Stimulated activated CD4-positive, alpha-beta T cell treated with anti-CD3 and anti-CD28 coated beads, Interleukin-4, amount 100 ng/mL, for 48 hours (primary cell): ENCODE measurements at places on chromosomes 16 and 17.

DNA sequence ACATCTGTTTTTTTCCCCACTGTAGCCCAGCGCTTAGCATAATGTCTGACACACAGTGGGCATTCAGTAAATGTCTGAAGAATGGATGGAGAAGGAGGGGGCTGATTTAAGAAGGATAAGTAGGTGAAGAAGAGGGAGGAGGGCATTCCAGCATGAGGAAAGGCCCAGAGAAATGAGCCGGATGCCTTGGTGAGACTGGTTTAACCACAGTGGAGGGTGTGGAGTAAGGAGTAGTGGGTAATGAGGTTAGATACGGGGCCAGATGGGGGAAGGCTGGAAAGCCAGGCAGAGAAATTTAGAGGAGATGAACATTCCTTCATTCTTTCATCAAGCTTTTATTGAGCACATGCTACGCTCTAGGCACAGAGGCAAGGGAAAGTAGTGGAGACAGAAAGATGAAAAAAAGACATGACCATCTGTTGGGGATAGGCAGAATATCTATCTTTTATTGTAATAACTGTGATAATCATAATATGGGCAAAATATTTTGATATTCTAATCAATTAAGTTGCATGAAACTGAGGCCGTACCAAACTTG is 43.7 kb upstream of the NFAT5 start:
- no peak for DNase-seq

- no peak for DNase-seq
These were observed 25.3 kb downstream of the CDH13 start for GRCh38 chr16:82651921-82652601.

- no peak for DNase-seq
These were observed 76.0 kb downstream of the ZNF18 start for GRCh38 chr17:11921296-11921695.

DNA sequence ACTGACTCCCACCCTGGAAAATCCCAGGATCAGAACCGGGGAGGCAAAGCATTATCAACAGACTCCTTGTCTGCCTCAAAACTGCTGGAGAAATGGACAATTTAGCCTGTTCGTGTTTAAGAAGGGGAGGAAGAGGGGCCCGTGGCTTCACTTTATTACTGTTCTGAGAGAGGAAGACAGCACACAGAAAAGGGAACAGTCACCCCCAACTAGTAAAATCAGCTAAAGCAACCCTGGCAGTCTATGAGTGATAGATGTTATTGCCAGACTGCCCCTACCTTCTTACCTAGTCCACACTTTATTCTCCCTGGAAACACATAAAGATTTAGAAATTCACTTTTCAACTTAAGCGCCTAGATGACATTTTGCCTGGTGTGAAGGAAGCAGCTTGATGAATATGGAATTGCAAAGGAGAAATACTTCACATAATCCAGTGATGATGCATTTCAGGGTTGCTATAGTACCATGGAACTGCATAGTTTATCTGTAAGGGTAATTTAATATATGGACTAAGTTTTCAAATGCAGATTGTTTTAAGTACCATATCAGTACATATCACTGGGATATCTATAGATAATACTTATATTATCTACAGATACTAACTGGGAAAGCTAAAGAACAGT is 36.9 kb upstream of the TRAP1 start:
- no peak for DNase-seq

- no peak for DNase-seq
These were observed 37.6 kb downstream of the HASPIN start for GRCh38 chr17:3761036-3761917.

DNA sequence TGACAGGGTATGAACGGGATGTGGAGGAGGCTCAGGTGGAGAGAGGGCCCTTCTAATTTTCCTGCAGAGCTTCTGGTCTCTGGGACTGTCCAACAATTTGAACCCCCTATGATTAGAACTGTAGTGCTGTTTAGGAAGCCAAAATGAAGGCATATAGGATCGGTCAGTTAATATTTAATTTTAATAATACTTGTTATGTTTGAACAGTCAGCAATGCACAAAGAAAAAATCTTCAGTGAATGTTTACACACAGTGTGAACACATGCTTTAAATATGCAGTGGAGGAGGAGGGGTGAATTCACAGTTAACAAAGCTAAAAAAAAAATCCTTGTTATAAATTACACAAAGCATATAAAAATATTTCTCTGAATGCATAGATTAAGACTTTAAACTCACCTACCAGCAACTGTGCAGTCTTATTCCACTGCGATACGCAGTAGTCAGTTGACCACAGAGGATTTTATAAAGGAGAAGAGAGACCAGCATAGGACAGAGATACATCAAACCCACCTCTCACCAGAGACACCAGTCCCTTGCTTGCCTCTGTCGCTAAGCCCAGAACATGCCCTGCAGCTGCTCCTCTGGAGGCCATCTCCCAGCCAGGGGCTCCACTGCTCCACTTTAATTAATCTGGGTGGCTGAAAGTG is 14.6 kb downstream of the ANKRD40 start:
- DNase-seq, result no peak

DNA sequence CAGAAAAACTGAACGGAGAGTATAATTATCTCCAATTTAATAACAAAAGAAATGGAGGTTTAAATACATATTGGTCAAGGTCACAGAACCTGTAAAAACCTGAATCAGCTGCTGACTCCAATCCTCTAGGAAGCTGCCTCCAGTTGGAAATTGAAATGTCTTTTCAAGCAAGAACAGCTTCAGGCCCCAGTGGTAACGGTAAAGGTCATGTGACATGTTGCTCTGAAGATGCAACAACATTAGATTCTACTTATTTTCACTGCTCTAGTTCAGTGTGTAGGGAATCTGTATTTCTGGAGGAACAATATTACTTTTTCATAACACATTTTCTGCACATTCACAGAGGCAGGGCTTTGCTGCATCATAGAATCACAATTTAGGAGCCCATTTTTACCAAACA is 58.8 kb downstream of the TBX4 start:
- DNase-seq, result no peak

GRCh38 chr17:16027708-16028584 is 28.3 kb downstream of the TTC19 start:
- DNase-seq, result peak; percentile 21

DNA sequence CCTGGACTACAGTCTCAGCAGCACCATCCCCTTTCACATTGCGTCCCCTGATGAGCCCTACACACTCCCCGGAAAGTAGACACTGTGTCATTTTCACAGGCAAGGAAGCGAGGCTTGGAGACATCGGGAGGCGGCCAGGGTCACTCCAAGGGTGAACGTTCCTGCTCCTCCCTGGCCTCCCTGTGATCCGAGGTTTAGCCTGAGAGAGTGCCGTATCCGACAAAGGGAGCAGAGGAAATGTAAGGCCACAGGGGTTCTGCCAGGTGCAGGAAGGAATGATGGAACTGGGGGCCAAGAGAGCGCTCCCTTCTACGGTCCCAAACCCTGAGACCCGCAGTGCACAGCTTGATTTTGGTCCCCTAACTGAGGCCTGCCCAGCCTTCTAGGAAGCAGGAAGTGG is 8.0 kb upstream of the PIK3R6 start:
- no peak for DNase-seq

- no peak for DNase-seq
These were observed 1063.3 kb upstream of the EEF2KMT start for GRCh38 chr16:6160871-6161270.
